Left colon (tissue), 2 donors: ENCODE measurements at places on chromosomes 7 and 10.

DNA sequence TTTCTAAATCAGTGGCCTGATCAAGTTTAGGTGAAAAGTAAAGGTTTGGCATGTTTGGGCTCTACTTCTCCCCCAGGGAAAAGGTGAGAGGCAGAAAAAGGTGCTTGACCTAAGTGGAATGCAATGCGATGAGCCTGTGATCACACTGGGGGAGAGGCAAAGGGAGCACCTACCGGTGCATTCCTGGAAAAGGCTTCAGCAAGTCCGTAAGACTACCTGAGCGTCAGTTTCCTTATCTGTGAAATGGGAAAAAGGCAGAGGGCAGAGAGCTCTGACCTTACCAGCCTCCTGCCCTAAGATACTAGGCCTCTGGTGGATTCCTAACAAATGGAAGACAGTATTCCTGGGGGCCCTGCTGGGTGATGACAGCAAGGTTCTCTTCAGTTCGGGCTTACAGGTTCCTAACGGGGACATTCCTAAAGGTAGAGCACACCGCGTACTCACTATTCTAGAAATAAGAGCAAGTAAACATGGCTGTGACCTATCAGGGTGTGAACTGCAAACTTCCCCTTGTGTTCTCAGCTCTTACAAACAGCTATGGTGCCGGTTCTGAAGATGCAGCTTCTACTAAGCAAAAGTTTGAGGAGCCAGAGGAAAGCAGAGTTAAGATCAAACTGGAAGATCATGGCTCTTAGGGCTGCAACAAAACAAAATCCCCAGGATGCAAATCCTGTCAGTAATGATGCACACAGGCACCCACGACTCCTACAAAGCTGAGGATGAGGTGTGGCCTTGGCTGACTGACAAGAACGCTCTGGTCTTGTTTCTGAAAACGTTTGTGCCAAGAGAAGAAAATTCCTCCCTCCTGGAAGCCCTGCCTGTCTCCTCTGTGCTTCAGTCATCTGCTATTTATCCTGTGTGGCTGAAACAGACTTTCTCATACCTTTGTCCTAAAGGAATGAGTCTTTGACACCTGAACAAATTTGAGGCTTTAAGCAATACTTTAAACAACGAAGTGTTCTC is 13.3 kb upstream of the ACSL5 start:
- peak; percentile 82 for DNase-seq

DNA sequence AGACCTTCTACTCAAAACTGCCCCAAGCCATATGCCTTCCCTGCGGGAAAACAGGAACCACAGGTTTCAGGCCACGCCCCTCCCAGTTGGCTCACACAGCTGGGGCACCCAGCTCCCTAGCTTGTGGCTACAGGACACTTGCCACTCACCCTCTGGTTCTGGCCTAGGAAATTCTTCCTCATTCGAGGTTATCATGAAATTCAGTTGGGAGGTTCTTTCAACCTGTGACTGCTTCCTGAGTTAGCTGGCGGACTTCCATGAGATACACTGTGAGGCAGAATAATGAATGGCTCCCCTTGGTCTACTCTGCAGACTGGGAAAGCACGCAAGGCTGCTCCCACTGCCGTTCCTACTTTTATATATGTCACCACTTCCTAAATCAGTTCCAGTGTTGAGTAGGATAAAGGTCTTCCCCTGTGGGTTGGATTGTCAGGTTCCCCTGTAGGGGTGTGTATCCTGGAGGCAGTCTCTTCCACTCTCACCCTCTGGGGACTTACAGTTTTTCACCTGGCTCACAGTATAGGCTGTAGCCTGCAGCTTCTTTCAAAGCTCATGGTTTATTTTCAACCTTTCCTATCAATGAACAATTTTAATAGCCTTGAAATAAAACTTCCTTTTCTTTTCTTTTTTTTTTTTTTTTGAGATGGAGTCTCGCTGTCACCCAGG is 37.0 kb downstream of the GPR22 start:
- DNase-seq = peak; percentile 88

DNA sequence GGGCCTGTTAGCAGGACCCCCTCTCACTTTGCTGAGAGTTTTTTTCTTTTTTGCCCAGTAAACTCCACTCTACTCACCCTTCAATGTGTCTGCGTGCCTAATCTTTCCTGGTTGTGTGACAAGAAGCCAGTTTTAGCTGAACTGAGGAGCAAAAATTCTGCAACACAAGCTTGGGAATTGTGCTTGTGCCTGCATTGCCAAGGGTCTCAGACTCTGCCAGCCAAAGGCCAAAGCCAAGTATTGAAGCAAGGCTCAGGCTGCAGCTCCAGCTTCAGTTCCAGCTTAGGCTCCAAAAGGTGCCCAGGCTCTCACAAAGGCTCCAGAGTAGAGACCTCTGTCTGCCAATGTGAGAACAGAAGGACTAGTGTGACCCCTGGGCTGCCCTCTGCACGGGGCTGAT is 4.2 kb upstream of the CPA2 start:
- DNase-seq = no peak

DNA sequence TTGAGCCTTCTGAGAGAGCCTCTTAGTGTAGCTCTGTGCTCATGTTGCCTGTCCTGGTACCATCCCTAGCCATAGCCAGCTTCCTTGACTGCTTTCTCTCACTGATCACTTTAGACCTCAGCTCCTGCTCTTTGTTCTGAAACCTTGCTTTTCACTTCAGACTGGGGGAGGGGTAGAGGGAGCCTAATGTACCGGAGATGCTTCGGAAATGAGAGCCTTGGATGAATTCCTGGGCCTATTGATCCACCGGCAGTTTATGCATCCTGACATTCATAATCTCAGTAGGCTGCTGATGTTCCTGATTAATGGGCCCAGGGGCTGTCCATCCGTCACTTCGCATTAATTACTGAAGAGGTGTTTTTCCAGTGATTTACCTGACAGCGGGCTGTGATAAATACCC is 38.8 kb downstream of the R3HCC1L start:
- no peak for DNase-seq

DNA sequence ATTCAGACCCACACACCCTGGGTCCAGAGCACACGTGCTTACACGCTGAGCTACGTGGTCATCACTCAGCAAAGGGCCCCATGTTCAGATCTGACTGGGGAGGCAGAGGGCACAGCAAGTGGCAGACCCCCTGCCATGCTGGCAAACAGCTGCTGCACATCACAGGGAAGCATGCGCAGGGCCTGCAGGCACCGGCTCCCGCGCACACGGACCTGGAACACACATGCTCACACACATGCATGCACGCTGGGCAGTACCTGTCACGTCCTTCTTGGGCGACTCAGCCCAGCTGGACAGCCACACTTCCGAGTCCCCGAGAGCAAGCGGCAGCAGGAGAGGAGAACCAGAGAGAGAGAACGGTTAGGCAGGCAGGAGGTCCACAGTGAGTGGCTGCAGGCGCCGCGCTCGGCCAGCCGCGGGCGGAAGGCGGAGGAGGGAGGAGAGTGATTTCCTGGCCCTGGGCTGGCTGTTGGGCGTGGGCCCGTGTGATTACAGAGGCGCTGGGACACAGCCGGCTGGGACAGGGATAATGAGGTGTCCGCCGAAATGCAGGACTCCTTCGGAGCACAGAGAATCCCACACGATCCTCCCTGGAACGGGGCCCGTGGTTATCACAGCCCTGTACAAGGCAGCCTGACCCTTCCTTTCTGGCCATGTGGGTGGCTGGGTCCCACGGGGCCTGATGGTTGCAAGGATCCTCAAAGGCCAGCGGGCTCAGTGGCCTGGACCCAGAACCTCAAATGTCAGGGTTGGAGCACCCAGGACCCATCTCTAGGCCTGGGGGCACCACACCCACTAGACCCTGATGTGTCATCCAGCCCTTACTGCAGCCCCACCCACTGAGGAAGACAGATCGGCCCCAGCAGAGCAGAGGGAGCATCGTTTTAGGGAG is 175.1 kb downstream of the NEURL1 start:
- DNase-seq = no peak
